SHP77 treated with DMSO at 0.1 percent for 48 hours (cell line): ENCODE measurements at places on chromosomes 5 and 9.
A peak's percentile ranks its signal among the peaks of the same experiment; 100 is the strongest.

GRCh38 chr9:79193001-79193400 is 378.8 kb upstream of the TLE4 start:
- no peak for DNase-seq

GRCh38 chr9:110157823-110158664 is 49.9 kb downstream of the C9orf152 start:
- DNase-seq, result no peak

DNA sequence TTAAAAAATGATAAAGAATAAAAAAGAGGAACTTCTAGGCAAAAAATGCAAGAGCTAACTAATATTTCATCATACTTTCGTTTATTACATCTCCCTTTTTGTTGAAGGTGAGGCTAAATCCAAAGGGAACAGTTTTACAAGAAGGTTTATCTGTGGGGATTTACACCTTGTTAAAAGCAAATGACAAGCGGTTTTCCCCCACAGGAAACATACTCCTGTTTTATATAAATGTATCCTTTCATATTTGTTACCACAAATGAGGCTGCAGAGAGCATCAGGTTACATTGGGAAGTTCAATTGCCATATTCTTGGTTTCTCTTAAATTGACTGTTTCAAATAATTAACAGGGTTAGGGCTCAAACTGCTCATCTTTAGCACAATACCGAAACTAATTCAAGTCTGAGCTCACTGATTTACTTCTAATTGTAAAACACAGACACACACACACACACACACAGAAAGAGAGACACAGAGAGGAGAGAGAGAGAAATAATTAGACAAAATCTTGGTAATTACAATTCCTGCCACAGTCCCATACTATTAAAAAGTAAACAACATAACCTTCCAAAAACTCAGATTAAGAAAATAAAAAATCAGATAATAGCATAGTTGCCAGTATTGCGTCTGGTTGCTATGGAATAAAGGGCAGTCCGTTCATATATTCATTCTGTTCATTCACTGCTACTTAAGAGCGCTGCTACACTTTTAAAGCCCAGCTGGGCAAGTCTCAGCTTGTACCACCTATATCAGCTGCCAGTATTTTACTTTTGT is 17.1 kb downstream of the RFX3 start:
- DNase-seq, result peak; percentile 48

GRCh38 chr9:91905991-91906469 is 44.0 kb downstream of the ROR2 start:
- no peak for DNase-seq

- DNase-seq, result no peak
These were observed 15.4 kb upstream of the C5orf47 start for GRCh38 chr5:173973616-173973969.

DNA sequence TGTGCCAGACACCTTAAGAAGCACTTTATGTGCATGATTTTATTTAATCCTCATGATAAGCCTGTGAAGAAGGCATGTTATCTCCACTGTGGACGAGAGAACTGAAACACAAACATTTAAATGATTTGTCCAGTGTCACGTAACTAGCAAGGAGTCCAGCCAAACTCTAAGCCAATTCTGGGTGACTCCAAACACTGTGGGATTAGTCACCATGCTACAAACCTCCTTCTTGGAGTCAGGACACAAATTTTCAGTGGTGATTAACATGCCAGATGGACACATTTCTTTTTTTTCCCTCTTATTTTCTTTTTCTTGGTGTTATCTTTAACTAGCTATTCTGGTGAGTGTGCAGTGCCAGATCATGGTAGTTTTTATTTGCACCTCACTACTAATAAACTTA is 316.8 kb downstream of the NDUFS4 start:
- DNase-seq, result no peak
